ENCODE measurements at places on chromosomes 3 and 15.

DNA sequence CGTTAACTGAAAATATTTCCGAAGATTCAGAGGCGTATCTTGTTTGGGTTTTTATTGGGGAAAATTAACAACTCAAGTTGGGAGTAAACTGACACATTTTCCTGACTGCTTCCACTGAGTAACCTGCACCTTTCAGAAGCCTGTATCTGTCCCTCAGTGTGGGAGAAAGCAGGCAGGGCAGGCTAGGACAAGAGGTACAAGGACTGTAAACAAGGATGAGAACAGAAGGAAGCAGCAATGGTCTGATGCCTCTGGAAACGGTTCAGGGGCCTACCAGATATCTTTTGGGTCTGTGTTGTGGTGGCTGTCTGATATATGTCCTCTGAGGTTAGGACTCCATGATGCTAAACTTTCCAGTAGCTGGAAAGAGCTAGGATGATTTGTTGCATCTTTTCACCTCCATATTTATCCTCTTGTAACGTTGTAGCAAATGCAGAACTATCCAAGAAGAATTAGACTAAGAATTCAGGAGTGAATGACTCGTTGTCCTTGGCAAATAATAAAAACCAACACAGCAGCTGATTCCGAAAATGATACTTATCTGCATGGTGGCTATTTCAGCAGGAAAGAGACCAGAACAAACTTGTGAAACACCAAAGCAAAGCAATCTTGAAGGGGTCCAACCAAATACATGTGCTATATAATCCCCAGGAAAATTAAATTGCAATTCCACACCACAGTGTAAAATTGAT is 195.9 kb upstream of the ICE2 start:
- no peak for DNase-seq

- peak; percentile 21 for DNase-seq
Observed at GRCh38 chr3:32143849-32144757, 37.7 kb downstream of the GPD1L start.

- no peak for DNase-seq
Observed at GRCh38 chr15:49530092-49530491, 90.5 kb downstream of the FAM227B start.

GRCh38 chr3:164730815-164731360 is 347.4 kb downstream of the SI start:
- no peak for DNase-seq

DNA sequence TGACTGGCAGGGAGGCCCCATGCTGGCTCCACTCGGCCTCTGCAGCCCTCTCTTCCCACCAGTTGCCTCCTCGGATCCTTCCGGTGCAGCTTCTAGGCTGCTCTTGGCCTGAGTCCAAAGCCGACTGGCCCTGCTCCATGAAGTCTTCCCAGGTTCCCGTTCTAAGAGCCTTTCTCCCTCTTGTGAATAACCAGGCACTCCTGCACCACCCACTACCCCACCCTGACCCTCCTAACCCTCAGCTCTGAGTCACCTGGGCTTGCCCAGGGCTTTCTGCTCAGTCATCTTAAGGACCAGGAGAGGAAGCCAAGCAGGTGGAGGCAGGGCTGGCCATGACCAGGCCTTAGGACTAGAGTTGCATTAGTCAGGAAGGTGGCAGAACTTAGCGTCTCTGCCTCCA is 28.1 kb upstream of the CNBP start:
- DNase-seq: peak; percentile 27

DNA sequence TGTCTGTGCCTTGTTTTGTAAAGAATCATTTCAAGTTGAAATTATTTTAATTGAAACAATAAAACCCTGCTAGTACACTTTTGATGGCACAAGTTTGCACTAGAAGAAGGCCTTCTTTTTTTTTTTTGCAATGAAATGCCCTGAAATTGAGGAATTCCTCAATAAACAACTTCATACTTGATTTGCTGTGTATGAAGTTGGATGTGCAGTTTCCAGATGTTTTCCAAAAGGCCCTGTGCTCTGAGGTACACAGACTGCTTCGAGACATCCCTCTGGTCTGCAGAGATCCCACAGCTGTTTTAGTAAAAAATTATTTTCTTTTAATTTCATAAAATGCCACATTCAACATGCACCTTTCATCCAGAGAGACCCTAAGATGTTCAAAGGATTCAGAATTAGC is 48.9 kb downstream of the HES1 start:
- no peak for DNase-seq

DNA sequence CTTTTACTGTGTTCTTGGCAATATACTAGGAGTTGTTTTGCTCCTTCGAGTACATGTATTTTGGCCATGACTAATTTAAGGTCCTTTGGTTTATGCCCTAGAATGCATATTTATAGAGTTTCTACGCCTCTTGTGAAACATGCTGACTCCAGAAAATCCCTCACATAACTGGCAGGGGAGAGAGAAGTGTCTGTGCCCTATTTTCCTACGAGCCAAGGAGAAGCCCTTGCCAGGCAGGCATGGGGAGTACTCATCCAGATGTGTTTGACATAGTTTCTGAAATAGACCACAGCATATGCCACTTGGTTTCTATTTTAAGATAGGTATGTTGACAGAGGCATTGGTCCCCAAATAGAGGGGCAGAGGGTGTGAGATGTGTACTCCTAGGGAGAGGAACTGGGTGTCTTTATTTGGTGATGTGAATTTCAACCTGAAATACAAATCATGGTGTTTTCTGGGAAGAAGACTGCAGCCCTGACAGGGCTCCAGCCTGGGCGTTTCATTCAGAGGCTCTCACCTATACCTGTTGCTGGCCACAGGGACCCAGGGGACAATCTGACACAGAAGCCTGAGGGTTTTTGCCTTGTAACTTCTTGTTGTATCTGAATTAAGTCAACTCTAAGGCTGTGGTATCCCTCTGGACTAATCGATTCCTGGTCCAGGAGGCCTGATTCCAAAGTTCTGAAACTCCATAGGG is 267.8 kb upstream of the C2CD4B start:
- no peak for DNase-seq

DNA sequence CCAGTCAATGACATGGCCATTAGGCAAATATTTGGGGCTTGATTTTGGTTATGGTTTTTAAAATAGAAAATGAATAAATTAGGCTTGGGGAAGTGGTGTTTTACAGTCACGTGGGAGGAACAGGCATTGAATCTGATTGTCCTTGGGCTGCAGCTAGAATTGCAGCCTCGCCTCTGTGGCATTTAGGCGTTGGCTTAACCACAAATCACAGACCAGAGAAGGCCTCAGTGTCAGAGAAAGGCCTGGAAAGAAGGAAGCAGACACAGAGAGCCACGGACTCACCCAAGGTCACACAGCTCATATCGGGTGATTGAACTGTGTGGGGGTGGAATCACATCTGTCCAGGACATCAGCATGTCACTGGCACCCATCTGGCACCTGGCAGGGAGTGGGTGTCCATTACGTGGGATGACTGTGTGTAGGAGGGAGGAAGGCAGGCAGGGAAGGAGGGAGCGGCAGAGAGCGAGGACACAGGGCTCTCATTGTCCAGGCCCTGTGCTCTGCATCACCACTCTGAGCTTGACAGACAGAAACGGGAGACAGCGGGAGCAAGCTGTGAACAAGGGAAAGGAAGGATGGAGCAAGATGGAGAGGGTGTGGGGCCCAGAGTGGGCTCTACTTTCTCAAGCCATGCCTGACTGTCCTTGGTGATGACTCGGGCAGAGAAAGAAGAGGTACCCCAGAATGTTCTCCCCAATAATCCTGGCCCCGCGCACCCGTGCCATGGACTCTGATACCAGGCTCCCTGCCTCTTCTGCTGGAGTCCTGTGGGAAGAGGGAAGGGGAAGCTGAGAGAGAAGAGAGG is 186.4 kb downstream of the FAM43A start:
- peak; percentile 45 for DNase-seq

DNA sequence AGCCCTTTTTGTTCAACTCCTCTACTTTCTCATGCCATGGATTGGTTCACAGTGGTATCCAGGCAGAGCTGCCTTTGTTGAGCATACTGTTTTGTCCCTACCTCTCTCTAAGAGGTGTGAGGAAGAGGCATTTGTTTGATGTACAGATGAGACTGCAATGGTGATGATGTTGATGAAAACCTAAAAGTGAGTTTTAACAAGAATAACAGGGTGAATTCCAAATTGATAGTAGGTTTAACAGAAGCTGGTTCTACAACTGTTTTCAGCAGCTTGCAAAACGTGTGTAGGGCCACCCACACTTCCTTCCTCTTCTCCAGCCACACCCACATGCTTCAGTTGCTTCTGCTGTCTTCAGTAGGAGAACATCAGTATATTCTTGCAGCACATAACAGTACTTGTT is 10.2 kb downstream of the SNRK start:
- DNase-seq: peak; percentile 76

DNA sequence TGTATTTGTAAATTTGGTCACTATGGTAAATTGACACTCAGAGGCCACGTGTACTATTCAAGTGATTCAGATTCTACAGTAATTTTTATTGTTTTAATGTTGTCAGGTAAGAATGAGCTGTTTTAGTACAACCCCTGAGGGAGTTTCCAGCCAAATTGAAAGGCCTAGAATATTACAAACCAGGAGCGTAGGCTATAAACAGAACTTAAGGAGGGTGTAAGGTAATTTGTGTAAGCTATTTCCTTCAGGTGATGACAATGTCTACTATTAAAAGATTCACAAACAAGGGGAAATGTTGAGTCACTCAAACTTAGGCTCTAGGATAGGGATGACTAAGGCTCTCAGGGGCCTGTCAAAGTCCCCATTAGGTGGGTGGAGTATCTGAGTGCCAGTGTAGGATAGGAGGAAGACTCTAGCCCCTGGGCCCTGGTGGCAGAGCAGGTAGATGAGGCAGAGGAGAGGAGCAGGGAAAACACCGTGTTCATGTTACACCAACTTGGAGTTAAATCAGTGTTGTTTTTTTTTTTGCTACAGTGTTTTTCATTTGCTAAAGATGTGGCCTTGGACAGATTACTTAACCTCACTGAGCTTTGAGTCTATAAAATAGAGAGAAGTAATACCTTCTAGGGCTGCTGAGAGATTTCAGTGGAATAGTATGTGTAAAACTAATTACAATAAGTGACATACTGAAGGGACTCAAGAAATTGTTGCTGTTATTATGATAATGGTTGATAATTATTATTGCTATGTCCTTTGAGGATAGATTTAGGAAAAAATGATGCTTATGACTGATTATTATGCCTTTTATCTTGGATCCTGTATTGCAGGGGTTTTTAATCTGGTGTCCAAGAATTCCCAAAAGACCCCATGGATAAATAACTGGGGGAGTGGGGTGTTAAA is 10.3 kb downstream of the TM4SF1 start:
- no peak for DNase-seq

DNA sequence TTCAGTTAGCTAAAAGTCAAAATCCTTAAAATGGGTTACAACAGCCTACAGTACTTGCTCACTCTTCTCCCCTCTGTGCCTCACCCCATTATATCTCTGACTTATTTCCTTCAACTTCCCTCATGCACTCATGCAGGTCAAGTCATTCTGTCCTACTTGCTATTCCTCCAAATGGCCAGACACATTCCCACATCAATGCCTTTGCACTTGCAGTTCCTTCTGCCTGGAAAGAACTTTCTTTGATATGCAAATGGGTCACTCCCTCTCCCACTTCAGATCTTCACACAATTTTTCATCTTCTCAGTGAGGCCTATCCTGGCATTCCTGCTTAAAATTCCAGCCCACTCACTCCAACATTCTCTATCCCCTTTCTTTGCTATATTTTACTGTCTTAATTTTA is 547.2 kb upstream of the TGFBR2 start:
- no peak for DNase-seq

DNA sequence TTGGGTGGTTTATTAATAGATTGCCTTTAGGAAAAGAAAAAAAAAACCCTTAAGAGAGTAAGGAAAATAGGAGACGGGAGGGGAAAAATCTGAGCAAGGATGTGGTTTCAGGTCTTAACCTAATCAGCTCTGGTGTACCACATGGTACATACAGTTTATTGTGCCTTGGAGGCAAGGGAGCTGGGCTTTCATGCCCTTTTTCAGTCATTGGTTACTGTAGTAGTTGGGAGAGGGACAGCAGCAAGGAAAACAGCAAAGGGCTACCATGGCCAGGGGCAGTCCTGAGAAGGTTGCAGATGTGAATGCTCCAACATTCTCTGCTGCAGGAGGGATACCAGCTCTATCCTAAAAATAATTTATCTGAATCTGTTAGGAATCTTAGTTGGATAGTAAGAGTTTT is 5.9 kb downstream of the CMC1 start:
- no peak for DNase-seq

DNA sequence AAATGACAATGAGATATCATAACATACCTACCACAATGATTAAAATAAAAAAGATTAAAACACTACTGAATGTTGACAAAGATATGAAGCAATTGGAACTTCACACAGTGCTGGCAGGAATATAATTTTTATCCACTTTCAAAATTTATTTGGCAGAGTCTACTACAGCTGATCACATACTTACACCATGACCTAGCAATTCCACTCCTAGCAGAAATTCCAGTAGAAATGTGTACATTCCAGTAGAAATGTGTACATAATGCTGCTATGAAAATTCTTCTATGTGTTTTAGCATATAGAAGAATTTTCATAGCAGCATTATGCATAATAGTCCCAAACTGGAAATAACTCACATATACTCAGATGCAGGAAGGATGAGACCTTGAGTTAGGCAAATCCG is 43.5 kb downstream of the IFT57 start:
- DNase-seq: no peak

GRCh38 chr15:75455982-75456531 is 4.6 kb upstream of the SIN3A start:
- DNase-seq: peak; percentile 63

DNA sequence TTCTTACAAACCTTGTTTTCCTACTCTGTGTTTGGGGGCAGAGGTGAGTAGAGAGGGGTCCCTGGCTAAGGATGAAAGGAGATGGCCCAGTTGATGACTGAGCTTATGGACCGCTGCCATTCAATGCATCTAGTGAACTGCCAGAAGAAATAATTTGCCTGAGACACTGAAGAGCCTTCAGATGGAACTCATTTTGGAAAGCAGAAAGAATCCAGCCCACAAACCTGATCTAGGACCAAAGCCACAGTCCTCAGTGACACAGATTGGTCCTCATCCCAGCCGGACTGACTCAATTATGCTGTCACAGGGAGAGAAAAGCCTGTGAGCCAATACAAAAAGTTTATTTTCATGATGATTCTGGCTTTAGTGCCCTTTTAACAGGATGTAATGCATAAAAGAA is 82.7 kb downstream of the CD47 start:
- no peak for DNase-seq

GRCh38 chr3:143224716-143225115 is 105.1 kb downstream of the CHST2 start:
- no peak for DNase-seq

DNA sequence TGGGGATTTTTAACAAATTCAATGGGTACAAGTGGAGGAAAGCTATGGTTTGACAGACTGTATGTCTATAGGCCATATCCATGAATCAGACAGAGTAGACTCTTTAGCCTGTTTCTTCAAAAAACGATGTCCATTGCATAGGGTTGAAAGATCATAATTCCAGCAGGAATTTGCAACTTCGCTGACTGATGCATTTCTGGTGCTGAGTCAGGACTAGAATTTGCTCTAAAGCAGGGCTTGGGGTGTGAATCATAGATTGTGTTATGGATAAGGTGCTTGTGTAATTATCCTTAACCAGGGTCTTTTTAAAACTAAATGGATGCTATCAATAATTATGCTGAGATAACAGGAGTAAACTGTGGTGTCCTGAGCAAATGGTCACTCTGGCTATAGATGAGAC is 200.4 kb upstream of the TBC1D5 start:
- DNase-seq: no peak
